Globus pallidus (tissue), 1 donor: ENCODE measurements at places on chromosomes 3 and 15.

DNA sequence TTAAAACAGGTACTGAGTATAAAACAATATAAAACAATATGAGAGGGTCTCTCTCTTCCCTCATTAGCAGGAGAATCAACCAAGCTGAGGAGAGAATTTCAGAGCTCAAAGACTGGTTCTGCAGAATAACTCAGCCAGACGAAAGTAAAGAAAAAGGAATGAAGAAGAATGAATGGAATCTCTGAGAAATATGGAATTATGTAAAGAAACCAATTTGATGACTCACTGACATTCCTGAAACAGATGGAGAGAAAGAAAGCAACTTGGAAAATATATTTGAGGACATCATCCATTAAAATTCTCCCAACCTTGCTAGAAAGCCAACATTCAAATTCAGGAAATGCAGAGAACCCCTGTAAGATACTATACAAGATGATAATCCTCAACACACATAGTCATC lies 630.9 kb downstream of the PYDC2 start:
- no peak for DNase-seq

DNA sequence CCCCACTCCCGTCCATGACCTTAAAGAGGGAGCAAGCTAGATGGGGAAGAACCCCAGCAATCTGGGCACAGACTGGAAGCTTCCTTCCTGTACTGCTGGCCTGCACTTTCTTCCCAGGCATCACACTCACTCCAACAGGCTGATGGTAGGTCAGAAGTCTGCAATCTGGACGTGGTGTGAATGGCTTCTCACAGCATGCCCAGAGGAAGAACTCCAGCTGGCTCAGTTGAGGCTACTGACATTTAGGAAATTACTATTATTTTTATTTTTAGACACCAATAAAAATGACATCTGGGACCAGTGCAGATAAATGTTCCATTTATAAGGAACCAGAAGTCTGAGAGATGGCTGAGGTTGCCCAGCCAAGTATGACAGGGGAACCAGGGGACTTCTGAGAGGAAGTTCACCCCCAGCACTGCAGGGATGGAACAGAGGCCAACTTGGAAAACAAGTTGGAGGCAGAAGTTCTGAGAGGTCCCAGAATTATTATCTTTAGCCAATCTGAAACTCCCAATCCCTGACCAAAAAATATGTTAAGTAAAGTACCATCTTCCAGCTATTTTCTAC lies 163.8 kb upstream of the CTNNB1 start:
- no peak for DNase-seq

GRCh38 chr3:66397745-66398144 lies 103.1 kb downstream of the LRIG1 start:
- DNase-seq: no peak

DNA sequence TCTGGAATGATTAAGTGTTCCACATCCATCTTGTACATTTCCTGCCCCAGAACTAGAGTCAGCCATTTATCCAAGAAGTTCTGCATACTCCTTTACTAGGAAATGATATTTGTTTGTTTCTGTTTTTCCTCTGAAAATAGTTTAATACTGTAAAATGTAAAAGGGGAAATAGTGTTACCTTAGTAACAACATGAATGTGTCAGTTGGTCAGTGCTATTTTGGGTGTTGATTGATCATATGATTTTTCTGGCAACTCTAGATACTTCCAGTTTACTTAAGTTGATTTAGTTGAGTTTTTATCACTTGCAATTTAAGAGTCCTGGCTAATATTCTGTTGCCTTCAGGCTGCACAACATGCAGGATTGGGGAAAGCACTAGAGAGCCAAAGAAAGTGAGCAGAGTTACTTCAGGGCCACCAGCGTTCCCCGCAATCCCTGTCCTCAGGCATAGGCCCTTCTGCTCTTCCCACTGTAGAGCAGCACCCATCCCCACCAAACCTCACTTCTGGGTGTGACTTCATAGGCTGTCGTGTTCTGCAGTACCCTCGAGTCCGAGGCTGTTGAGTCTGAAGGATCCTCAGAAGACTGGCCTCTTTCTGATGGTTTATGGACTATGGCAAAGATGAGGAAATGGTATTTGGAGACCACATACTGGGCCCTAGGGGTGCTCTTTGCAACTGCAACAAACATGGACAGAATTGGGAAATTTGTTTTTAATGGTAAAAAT lies 69.0 kb downstream of the CHD2 start:
- no peak for DNase-seq

GRCh38 chr3:10759495-10759894 lies 56.5 kb upstream of the SLC6A11 start:
- DNase-seq: no peak

DNA sequence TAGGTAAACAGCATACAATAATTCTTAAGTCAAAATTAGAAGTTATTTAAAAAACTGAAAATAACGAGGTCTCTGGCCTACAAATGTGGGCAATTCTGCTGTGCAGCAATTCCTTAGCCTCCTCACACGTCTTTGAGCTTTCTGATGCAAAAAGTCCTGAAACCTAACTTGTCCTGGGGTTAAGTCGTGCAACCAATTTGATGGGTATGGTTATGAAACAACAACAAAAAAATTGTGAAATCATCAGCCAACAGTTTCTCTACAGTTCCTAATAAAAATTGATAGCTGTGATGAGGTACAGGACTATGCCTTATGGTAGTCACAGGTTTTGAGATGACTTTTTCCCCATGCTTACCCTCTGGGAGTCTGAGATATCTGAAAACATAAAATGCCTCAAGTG lies 6.5 kb upstream of the GLB1 start:
- DNase-seq: no peak
